ENCODE measurements at places on chromosomes 2 and 18. TPM values are rescaled to one million over a fixed set of nuclear protein-coding genes. Genes with fewer than 3 reads are reported as not detected.

- H3K36me3 ChIP-seq = no peaks in the 10 kb centered on the region
- no peak for DNase-seq
- no peaks in the 10 kb centered on the region for H3K27me3 ChIP-seq
- H3K4me1 ChIP-seq = no peaks in the 10 kb centered on the region
- H3K4me3 ChIP-seq = no peak overlapping the region
These were observed 423.0 kb downstream of the IRS1 start for GRCh38 chr2:226376516-226377180.

DNA sequence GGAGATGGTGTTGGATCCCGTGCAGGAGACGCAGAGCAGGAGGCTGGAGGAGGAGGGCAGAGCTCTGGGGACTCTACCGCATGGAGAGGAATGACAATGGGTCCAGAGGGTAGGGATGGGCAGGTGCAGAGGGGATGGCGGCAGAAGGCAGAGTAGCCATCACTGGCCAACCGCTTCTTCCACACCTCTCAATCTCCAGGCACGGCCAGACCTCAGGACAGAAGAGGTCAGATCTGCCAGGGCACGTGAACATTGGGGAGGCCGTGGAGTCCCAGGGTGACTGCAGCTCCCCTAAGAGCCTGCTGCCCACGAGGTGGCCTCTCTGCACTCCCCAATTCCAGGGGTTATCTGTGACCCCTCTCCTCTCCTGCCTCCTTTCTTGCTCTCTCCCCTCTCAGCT is 162.7 kb upstream of the HDAC4 start:
- no peaks in the 10 kb centered on the region for H3K4me1 ChIP-seq
- H3K27me3 ChIP-seq = no peaks in the 10 kb centered on the region
- H3K4me3 ChIP-seq = no peak overlapping the region
- no peak for DNase-seq
- no peak overlapping the region for H3K27ac ChIP-seq

DNA sequence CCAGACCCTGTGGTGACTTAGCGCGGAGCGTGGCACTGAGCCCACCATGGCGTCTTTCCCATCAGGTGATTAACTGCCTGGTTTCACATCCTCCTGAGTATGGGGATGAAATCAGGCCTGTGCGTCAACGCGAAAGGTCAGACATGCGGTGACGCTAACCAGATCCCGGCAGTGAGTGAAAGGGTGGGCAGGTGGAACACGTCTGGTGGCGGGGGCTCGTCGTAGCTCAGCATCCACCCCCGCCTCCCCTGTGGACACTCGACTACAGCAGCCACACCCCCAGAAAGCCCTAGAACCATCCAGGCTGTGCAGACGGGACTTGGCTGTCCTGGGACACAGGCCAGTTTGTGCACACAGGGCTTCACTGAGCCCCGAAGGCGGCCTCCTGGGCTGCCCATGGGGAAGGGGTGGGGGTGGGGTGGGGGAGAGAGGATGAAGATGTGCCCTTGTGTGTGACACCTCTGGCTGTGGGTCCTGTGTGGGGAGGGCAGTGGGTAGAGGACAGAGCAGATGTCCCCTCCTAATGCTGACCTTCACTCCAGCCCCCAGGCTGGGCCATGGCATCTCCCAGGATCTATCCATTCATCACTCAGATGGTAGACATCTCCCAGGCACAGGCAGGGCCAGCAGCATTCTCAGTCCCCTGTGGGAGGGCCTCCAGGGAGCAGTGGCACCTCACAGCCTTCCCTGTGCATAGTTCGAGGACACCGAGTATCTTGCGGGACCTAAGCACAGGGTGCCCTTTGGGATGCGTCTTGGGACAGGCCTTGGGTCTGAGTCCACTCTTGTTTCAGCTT is 27.5 kb downstream of the RAMP1 start:
- no peak for DNase-seq
- no peaks in the 10 kb centered on the region for H3K27me3 ChIP-seq
- H3K27ac ChIP-seq = peak overlapping the region; percentile 62
- no peaks in the 10 kb centered on the region for H3K36me3 ChIP-seq

GRCh38 chr2:205094031-205094430 is 548.8 kb downstream of the PARD3B start:
- H3K36me3 ChIP-seq = no peaks in the 10 kb centered on the region
- H3K4me3 ChIP-seq = no peak overlapping the region
- H3K27ac ChIP-seq = no peak overlapping the region
- no peaks in the 10 kb centered on the region for H3K27me3 ChIP-seq

GRCh38 chr18:64416990-64417389 is 268.1 kb upstream of the LINC00305 start:
- no peak overlapping the region for H3K4me3 ChIP-seq
- H3K36me3 ChIP-seq = no peaks in the 10 kb centered on the region
- no peaks in the 10 kb centered on the region for H3K27me3 ChIP-seq
- peaks cover 4% of the 10 kb centered on the region for H3K4me1 ChIP-seq

DNA sequence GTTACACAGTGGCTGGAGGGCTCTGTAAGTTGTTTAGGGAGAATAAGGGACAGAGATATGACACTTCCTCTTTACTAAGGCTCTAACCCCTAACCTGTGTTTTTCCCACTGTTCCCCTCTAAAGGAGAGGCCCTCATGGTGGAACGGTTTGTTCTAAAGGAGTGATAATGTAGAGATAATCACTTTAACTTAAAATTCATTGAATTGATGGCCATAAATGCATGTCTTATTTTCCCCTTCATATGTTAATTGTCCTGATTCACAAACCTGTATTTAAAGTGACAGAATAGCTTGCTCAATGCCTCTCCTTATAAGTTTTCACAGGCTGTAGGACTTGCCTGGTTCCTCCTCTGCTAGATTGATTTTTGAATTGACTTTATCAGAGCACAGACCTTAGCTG is at the start of gene SERPINB12:
TSS of gene SERPINB12 (plus strand) at position 301 of the 400 bp plus-strand sequence. CDS start 13,791 bp downstream, outside the sequence.
- no peaks in the 10 kb centered on the region for H3K27me3 ChIP-seq
- H3K27ac ChIP-seq = peak within 1 kb of the TSS; percentile 4
- H3K4me1 ChIP-seq = peaks cover 23% of the 10 kb centered on the region
- no peak within 1 kb of the TSS for H3K4me3 ChIP-seq
- DNase-seq = no peak

GRCh38 chr2:176246331-176246730 is 22.9 kb upstream of the MTX2 start:
- H3K27me3 ChIP-seq = peaks cover 18% of the 10 kb centered on the region
- no peaks in the 10 kb centered on the region for H3K36me3 ChIP-seq
- no peak for DNase-seq
- no peak overlapping the region for H3K27ac ChIP-seq
- no peak overlapping the region for H3K4me3 ChIP-seq
- no peaks in the 10 kb centered on the region for H3K4me1 ChIP-seq

DNA sequence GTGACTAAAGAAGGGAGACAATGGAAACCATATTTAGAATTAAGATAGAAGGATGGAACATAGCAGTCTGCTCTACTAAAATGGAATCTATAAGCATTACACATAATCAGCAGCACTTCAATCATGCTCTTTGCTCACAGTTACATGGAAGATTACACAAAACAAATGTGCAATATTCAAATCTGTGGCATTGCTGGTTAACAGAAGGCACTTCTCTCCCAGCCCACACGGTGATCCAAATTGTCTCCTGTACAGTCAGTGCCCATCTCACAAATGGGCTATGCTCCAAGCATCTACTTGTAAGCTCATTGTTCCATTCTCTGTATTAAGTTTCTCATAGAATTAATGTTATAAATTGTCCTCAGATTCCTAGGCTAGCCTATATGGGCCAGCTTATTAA is 716.6 kb downstream of the NRXN1 start:
- H3K4me1 ChIP-seq = peaks cover 4% of the 10 kb centered on the region
- H3K27me3 ChIP-seq = no peaks in the 10 kb centered on the region
- H3K27ac ChIP-seq = no peak overlapping the region
- H3K36me3 ChIP-seq = no peaks in the 10 kb centered on the region
- H3K4me3 ChIP-seq = no peak overlapping the region

- no peak overlapping the region for H3K4me3 ChIP-seq
- H3K36me3 ChIP-seq = no peaks in the 10 kb centered on the region
- H3K27me3 ChIP-seq = no peaks in the 10 kb centered on the region
- DNase-seq = no peak
These were observed 118.2 kb upstream of the RND3 start for GRCh38 chr2:150605664-150606063.

DNA sequence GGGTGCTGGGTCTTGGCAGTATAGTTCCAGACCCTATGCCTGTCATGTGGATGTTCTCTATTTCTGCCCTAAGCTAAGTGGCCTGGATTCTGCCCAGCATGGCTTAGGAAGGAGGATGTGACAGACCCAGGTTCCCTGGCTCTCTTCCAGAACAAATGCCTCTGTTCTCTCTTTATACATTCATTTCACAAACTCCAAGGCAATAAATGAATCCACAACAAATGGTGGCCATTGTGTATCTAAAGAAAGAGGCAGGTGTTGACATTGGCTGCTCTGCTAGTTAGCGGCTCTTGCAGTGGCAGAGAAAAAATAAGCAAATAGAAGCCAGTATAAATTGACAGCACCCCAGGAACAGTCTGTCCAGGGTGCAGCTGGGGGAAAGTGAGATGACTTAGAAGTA is 298.6 kb downstream of the SUCLG1 start:
- H3K27ac ChIP-seq = no peak overlapping the region
- H3K4me3 ChIP-seq = no peak overlapping the region
- H3K27me3 ChIP-seq = peaks cover 2% of the 10 kb centered on the region
- no peak for DNase-seq
- H3K4me1 ChIP-seq = no peaks in the 10 kb centered on the region
- H3K36me3 ChIP-seq = no peaks in the 10 kb centered on the region

DNA sequence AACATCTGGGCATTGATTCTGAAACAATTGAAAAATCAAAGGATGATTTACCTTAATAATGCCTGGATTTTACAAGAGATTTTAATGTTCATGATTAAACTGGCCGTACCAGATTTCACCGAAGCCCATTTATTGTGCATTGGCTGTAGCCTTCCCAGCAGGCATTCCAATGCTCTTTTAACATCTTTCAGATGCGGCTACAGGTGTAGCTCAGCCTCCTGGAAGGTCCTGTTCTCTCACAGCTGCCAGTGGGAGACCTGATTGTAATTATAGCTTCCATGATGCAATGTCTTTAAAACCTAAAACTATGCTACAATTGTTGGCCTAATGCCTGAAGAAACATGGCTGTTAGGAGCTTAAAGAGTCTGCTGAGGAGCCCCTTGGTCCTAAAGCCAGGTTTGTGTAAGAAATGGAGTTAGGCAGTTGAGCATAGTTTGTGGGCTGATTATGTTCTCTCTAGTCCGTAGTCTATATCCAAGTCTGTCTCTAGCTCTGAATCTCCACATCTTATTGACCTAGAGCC is 147.4 kb downstream of the CERS6 start:
- H3K4me3 ChIP-seq = no peak overlapping the region
- DNase-seq = no peak
- H3K36me3 ChIP-seq = peaks cover 24% of the 10 kb centered on the region
- peaks cover 4% of the 10 kb centered on the region for H3K4me1 ChIP-seq
- no peak overlapping the region for H3K27ac ChIP-seq
- H3K27me3 ChIP-seq = no peaks in the 10 kb centered on the region

- H3K36me3 ChIP-seq = peaks cover 12% of the 10 kb centered on the region
- peaks cover 4% of the 10 kb centered on the region for H3K27me3 ChIP-seq
- no peak overlapping the region for H3K27ac ChIP-seq
- no peak for DNase-seq
These were observed 3.3 kb upstream of the SRSF7 start for GRCh38 chr2:38754506-38754905.

- peak; percentile 16 for DNase-seq
- peak overlapping the region; percentile 94 for H3K4me3 ChIP-seq
- peaks cover 19% of the 10 kb centered on the region for H3K4me1 ChIP-seq
- peaks cover 5% of the 10 kb centered on the region for H3K36me3 ChIP-seq
These were observed 659 bp downstream of the ZNF142 start for GRCh38 chr2:218658671-218659257.

- no peak for DNase-seq
- H3K4me1 ChIP-seq = no peaks in the 10 kb centered on the region
- H3K36me3 ChIP-seq = no peaks in the 10 kb centered on the region
- H3K4me3 ChIP-seq = no peak overlapping the region
- no peak overlapping the region for H3K27ac ChIP-seq
These were observed 311.2 kb downstream of the OSR1 start for GRCh38 chr2:19046986-19047780.

- no peaks in the 10 kb centered on the region for H3K36me3 ChIP-seq
- no peak for DNase-seq
- no peak overlapping the region for H3K4me3 ChIP-seq
- H3K27me3 ChIP-seq = no peaks in the 10 kb centered on the region
- H3K4me1 ChIP-seq = no peaks in the 10 kb centered on the region
These were observed 674.2 kb upstream of the VRK2 start for GRCh38 chr2:57372237-57372984.

The CXCR4 gene
- 39.5 TPM for total RNA-seq

The LIMS4 gene
- total RNA-seq = 0.75 TPM

Data from neural crest cell (in vitro differentiated cells).